Activated T-helper 2 cell treated with anti-CD3 and anti-CD28 coated beads, Interferon-gamma antibody, Interleukin-2, Interleukin-4, amounts not matched to agents 10 μg/mL and 5 μg/mL and 100 μg/mL, durations not matched to agents 14 hours and 24 hours and 36 hours (primary cell): ENCODE measurements at places on chromosomes 16 and 17. TPM values are rescaled to one million over a fixed set of nuclear protein-coding genes. Genes with fewer than 3 reads are reported as not detected.

DNA sequence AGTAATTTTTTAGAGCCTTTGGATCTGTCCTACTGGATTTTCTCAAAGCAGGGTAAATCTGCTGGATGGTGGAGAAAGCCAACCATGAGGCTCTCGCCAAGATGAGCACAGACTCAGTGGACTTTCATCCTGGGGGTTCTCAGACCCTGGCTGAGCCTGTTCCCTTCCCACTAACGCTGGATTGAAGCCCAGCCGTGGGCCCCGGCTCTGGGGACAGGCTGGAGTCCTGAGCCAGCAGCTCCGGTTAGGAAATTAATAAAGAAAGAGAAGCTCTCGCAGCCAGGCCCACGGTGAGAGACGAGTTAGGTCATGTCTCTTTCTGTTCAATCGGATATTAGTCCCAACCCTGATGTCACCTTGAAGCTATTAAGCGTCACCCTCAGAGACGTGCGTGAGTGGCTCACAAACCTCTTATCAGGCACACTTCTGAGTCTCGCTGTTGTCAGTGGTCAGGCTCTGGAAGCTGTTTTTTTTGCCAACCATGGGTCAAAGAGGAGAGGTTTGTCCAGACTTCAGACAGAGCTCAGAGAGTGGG, 27.1 kb downstream of the MEOX1 start:
- H3K27me3 ChIP-seq: peaks cover 11% of the 10 kb centered on the region
- H3K4me3 ChIP-seq: no peak overlapping the region
- no peak for DNase-seq
- no peaks in the 10 kb centered on the region for H3K36me3 ChIP-seq
- peaks cover 1% of the 10 kb centered on the region for H3K4me1 ChIP-seq
- H3K27ac ChIP-seq: no peak overlapping the region

GRCh38 chr17:39754958-39755553, 17.3 kb downstream of the GRB7 start:
- H3K27ac ChIP-seq: peak overlapping the region; percentile 75
- DNase-seq: no peak
- H3K4me3 ChIP-seq: peak overlapping the region; percentile 51
- H3K4me1 ChIP-seq: peaks cover 53% of the 10 kb centered on the region
- peaks cover 15% of the 10 kb centered on the region for H3K36me3 ChIP-seq

DNA sequence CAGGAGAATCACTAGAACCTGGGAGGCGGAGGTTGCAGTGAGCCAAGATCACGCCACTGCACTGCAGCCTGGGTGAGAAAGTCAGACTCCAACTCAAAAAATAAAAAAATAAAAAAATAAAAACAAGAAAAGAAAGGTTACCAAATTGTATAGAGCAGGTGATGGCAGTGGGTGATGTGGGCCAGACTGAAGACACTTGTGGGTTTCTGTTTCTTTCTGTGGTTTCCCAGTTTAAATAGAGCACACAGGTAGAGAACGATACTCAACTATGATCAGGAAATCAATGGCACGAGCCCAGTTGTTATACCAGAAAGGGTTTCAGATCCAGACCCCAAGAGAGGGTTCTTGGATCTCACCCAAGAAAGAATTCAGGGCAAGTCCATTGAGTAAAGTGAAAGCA, 32.6 kb downstream of the NUBP1 start:
- no peaks in the 10 kb centered on the region for H3K36me3 ChIP-seq
- no peak for DNase-seq
- H3K4me3 ChIP-seq: no peak overlapping the region
- H3K27me3 ChIP-seq: peaks cover 30% of the 10 kb centered on the region

EXOC7 gene
- total RNA-seq: 103 and 110 TPM in 2 replicates

LHX1 gene
- 0.23 and 0.37 TPM in 2 replicates for total RNA-seq

HLF gene
- total RNA-seq: 4.5 and 5.1 TPM in 2 replicates

ASB16 gene
- 0.21 and 0.59 TPM in 2 replicates for total RNA-seq
